ENCODE measurements at places on chromosomes 5 and 9. TPM values are rescaled to one million over a fixed set of nuclear protein-coding genes. Genes with fewer than 3 reads are reported as not detected.
A peak's percentile ranks its signal among the peaks of the same experiment; 100 is the strongest.

- DNase-seq: no peak
Measured at GRCh38 chr5:54775645-54776044, 209.7 kb downstream of the ESM1 start.

- no peak for DNase-seq
Measured at GRCh38 chr9:109520475-109521132, 22.5 kb upstream of the PTPN3 start.

- DNase-seq: no peak
Measured at GRCh38 chr5:95959888-95960666, 1.6 kb downstream of the ELL2 start.

- DNase-seq: no peak
Measured at GRCh38 chr5:124034963-124035362, 523.0 kb downstream of the CSNK1G3 start.

- DNase-seq: no peak
Measured at GRCh38 chr9:124537926-124538325, 30.7 kb upstream of the NR5A1 start.

DNA sequence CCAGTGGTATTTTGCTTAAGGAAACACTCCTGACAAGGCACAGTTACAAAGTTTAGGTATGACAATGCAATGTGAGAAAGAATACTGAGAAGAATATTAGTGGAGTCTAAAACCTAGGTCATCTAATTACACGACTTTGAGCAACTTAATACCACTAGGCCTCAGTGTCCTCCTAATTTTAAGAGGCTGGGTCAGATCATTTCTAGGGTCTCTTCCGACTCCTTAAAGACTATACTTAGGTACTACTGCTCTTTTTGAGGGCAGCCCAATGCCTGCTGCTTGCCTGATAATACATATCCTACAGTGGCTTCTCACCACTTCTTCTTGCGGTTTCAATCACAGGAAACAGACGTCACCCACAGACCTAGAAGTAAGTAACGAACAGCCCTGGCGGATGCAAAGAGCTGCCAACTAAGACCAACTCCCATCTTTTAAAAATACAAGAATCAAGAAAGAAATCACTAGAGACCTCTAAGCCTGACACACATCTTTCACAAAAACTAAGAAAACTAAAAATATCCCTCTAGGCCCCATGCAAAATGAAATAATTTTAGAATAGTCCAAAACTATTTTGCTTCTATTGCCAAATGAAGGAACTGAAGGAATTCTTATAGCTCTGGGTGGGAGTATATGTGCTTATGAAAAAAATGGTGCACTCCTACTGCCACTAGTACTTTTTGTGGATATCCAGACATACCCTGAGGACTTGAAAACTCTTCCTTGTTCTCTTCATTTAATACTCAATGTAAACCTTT lies 13.1 kb downstream of the DIAPH1 start:
- DNase-seq: peak; percentile 87

- DNase-seq: no peak
Measured at GRCh38 chr9:87337335-87338087, 160.2 kb upstream of the DAPK1 start.

GRCh38 chr9:108467653-108468324 lies 388.0 kb downstream of the ACTL7B start:
- DNase-seq: no peak

DNA sequence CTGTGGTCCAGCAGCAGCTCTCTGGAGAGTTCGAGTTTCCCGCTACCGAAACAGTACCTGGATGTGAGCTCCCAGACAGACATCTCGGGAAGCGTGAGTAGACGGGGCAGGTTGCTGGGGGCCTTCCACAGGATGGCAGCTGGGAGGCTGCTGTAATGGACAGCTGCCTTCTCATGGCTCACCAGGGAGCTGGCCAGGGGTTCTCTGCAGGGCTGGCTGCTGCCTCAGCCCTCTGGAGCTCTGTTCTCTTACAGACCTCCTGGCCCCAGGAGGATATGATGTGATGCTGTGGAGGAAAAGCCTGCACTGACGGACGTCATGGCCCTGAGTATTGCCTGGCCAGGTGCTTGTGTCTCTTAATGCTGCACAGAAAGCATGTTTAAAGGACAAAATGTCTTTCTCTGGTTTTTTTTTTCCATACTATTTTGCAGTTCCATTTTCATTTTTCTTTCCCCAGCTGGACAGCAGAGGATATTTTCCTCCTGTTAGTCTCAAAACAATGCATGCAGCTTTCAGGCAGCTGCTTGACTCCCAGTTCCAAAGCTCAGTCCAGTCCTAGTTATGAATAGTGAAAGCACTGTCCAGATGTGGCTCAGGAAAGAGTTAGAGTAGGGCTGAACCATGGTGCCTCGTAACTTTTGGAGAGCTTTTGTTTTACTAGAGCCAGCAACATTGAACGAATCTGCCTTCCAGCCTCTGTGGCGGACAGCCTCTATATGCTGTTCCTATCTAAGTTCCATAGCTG lies 77.5 kb upstream of the RARS1 start:
- DNase-seq: no peak

Gene MRPS27
- total RNA-seq: 44.6 TPM

Gene IL13
- not detected for total RNA-seq

Gene OTP
- not detected for total RNA-seq

Gene ENG
- total RNA-seq: 13.7 TPM

Gene SMIM32
- not detected for total RNA-seq

Gene MVB12B
- total RNA-seq: 6.5 TPM

Measured in CD4-positive, alpha-beta memory T cell (primary cell).